Left lobe of liver (tissue), 2 donors: ENCODE measurements at places on chromosomes 7 and 10.

GRCh38 chr7:45484094-45484493 is 90.1 kb upstream of the ADCY1 start:
- no peak for DNase-seq

GRCh38 chr10:51270936-51271530 is 196.7 kb downstream of the PRKG1 start:
- DNase-seq: no peak

DNA sequence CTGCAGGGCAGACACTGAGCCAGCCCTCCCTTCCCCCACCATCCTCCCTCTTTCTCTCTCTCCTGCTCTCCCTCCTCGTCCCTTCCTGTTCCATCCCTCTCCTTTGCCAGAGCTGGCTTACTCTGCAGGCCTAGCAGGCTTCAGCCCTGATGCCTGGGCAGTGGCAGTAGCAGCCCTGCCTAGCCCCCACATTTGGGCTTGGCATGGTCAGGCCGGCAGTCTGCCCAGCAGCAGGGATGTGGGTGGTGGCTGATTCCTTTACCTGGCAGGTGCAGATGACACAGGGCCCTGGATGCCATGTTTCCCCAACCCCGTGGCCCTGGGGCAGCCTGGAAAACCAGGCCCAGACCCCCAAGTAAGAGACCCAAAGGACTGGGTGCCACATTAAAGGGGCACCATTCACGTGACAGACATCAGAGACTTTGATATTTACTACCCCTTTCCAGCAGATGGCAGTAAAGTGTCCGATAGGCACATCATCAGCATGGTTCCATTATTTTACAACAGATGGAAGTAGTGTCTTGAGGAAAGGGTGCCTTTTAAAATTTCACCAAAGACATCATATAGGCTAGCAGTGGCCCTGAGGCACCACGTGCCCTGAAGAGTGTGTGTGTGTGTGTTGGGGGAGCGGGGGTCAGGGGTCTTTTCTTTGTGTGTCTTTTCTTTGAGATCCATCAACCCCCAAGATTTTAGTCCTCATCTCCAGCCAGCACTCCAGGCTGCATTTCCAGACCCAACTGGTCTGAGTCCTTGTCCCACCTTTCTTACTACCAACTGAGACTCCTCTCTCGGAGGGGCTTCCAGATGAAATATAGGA is 5.9 kb downstream of the KCP start:
- no peak for DNase-seq

DNA sequence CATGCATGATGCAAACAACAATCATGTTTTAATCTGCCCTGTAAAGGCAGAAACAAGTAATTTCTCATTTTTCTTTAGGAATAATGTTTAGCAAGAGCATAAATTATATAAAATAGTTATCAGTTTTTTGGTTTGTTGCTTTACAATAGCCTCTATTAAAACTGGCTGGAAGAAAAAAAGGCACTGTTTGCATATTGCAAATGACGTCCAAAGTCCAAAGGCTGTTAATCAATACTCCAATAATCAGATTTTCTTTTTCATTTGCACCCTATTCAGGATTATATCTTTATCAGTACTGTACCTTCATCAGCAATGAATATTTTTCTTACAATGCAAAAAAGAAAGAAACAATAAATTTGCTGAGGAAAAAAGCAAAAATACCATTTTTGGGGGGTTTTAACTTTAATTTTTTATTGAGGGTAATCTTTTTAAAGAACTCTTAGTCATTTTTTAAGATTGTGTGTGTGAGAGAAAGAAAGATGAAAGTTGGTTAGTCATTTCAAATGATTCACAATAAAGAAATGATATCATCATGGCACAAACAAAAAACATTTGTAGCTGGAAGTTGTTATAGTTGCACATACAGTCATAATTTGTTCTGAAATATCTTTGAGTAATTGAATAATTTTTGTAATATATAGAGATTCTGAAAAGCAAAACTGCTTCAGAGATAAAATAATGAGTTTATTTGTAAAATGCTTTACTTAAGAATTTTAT is 44.4 kb upstream of the AKR1C2 start:
- DNase-seq: no peak

- DNase-seq: no peak
Observed at GRCh38 chr10:51007781-51008180, 66.5 kb upstream of the PRKG1 start.

GRCh38 chr10:33376976-33377657 is 42.6 kb upstream of the NRP1 start:
- no peak for DNase-seq

- no peak for DNase-seq
Observed at GRCh38 chr10:78045237-78045636, 11.6 kb downstream of the RPS24 start.

DNA sequence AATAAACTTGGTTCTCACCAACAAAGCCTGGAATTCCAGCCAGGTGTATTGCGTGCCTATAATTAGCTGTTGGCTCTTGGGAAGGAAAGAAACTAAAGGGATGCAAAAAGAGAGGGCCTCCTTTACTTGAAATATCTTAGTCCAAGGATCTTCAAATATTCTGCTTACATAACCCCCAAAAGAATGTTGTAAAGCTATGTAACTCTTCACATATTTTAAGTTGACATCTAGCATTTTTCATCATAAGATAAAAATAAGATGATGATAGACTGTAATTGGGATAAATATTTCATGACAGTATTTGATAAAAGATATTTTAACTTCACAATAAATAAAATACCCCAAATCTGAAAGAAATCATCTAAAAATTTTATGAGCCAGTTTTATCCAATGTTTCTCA is 52.5 kb upstream of the SEPTIN7 start:
- DNase-seq: no peak

DNA sequence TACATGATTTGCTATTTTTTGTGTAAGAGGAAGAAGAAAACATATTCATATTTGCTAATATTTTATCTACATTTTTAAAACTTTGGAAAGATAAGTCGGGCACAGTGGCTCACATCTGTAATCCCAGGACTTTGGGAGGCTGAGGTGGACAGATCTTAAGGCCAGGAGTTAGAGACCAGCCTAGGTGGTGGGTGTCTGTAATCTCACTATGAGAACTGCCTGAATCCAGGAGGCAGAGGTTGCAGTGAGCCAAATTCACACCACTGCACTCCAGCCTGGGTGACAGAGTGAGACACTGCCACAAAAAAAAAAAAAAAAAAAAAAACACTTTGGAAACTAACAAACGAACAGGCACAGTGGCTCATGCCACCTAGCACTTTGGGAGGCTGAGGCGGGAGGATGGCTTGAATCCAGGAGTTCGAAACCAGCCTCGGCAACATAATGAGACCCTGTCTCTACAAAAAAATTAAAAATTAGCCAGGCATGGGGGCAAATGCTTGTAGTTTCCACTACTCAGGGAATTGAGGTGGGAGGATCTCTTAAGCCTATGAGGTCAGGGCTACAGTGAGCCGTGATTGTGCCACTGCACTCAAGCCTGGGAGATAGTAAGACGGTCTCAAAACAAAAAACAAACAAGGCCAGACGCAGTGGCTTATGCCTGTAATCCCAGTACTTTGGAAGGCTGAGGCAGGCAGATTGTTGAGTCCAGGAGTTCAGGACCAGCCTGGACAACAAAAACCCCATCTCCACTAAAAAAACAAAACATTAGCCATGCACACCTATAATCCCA is 25.6 kb downstream of the HERC4 start:
- no peak for DNase-seq
